Activated CD4-positive, alpha-beta T cell treated with anti-CD3 and anti-CD28 coated beads, Interleukin-2, amount 50 U/mL, for 4 hours (primary cell): ENCODE measurements at places on chromosomes 11 and 22.

DNA sequence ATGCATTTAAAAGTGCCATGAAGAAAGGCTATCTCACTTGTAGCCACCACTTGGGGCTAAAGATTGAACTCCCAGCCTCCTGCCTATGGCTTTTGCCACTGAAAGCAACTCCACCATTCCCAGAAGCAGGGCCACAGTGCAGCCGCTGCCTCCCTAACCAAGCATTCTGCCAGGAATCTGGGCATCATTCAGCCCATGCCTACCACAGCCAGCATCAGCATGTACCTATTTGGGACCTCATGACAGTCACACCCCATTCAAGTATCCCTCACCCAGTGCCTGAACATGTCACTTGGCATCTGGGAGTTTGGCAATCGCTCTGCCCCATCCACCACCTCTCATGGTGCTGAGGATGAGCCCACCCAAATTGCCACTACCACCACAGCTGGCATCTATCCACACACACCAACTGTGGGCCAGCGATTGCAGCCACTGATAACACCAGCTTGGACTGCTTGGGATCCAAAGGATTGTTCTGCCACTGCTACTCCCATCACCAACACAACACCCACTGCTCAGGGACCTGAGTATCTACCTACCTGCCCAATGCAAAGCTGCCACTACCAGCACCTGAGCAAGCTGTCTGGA lies 234.4 kb downstream of the GRM5 start:
- DNase-seq, result no peak

GRCh38 chr11:62132689-62133293 lies 9.0 kb downstream of the INCENP start:
- no peak for DNase-seq

GRCh38 chr11:6812390-6813005 lies 13.0 kb upstream of the OR6A2 start:
- DNase-seq, result peak; percentile 5

DNA sequence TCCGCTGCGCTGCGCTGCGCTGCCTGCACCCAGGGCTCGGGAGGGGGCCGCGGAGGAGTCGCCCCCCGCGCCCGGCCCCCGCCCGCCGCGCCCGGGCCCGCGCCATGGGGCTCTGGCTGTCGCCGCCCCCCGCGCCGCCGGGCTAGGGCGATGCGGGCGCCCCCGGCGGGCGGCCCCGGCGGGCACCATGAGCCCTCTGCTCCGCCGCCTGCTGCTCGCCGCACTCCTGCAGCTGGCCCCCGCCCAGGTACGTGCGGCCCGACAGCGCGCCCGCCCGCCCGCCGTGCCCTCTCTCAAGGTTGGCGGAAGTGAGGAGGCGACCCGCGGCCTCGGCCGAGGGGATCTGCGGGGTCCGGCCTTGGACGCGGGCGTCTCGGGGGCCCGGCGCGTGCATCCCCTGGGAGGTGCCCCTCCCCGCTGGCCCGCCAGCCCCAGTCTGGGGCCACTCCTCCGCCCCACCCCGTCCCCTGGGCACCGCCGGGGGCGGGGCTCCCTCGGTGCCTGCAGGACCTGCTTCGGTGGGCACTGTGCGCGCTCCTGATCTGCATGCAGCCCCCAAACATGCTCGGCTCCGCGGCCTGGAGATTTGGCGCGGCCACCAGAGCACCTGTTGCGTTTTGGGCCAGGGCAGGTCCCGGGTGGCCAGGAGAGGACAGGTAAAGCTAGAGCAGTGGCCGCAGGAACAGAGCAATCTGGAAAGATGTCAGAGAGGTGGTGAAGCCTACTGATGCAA lies 429 bp downstream of the VEGFB start:
- peak; percentile 25 for DNase-seq

DNA sequence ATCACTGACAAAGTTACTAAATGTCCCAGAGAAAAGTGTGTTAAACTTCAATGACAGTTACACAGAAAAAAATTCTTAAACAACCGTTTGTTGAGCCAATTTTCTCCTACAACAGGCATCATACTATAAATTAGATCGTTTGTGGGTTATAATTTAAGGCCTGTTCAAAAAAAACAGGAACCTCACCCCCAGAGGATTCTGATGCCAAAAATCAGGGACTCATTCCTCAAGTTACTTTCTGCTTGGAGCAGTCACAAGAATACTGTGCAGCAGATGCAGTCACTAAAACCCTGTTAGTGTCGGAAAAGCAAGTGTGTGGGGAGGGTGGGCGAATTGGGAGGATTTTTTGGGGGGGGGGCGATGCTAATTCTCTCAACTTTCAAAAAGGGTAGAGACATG lies 657 bp downstream of the CWC15 start:
- DNase-seq, result no peak

DNA sequence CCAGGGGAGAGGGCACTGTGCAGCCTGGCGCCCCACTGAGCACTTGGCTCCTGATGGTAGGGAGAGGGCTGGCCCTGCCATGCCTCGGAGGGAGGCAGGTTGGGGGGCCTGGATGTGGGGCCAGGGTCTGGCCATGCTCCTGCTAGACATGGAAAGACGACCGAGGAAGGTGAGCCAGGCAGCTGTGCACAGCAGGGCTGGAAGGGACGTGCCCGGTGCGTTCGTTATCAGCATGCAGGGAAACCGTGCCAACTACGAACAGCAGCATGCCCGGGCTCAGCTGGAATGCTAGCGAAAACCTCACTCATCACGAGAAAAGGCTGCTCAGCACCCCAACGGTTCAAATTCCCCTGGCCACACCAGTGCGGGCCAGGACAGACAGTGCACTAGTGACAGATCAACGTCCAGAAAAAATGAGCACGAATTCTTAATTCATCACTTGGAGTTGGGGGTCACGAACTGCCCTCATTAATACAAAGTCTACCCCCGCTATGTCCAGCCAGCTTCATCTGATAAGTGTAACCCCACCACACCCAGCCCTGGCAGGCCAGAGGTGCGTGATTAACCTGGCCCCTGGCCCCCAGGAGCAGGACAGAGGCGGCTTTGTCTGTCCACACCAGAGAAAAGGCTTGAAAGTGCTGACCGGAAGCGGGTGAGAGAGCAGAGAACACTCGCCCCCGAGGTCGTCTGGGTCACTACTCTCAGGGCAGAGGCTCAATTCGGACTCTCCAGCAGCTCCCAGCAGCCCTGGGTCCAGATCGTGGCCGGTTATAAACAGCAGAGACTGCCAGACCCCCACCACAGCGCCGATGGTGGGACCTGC lies 84.2 kb downstream of the CELSR1 start:
- no peak for DNase-seq

DNA sequence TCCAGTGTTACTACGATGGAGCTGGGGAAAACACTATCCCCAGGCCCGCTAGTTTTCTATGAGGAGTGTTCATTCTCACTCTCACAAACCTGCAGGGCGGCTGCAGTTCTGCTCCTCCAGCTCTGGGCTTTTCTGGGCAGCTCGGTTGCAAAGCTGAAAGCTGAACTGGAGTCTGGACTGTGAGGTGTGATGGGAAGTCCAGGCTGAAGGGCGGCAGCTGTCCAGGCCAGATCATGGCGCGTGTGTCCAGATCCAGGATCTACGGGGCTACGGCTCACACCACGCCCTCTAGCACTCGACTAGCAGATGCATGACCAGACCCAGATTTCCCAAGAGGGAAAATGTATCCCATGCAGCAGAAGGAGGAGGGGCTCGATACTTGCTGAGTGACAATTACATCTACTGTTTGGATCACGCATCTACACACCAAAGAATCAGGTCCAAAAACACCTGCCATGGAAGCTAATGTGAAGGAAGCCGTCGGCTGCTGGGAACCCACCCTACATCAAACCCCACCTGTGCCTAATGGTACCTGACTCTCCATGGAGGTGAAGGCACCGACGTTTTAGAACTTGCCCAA lies 555.0 kb downstream of the BRD1 start:
- no peak for DNase-seq

DNA sequence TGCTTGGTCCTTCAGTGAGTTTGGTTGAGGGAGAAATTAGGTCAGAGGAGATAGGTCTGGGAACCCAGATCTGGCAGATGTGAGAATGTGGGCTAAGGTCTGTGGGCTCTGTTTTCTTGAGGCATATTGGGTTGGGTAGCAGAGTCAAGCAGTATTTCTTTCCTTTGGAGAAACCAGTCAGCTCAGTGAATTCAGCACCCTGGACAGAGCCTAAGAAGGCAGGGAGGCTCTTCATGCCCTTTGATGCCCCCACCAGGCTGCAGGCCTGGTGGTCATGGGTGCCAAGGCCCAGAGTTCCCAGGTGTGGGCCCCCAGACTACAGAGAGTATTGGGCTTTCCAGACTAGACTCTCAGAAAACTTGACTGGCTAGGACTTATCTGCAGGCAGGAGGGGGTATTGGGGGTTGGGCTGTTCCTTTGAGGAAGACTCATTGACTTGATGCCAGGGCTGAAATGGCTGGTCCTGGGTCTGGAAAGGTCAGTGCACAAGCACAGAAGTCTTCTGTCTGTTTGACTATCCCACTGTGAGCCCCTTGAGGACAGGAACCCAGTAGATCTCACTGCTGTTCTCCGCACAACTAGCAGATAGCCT lies 45.3 kb upstream of the NECTIN1 start:
- no peak for DNase-seq

- no peak for DNase-seq
These were observed 76.2 kb upstream of the HORMAD2 start for GRCh38 chr22:30004101-30004500.

DNA sequence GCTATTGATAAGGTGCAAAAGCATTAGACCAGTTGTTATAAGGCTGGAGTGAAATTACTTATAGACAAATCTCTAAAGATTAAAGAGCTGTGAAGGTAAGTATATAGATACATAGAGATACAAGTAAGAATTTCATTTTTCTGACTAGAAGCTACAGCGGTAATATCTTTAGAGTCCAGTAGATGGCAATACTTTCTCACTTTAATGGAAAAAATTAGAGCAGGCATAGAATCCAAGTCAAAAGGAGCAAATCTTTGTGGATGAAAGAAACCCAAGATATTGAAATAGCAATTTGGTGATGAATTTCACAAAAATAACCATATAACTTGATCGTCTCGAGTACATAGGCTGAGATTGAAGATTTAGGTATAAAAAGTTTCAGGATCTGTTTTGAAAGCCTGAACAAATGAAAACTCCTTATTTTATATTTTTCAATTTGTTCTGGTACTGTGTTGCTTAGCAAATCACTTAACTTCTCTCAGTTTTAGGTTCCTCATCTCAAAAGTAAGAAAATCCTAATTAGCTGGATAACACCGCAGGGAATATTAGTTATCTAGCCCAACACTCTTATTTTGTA lies 81.9 kb downstream of the UVRAG start:
- DNase-seq, result no peak

DNA sequence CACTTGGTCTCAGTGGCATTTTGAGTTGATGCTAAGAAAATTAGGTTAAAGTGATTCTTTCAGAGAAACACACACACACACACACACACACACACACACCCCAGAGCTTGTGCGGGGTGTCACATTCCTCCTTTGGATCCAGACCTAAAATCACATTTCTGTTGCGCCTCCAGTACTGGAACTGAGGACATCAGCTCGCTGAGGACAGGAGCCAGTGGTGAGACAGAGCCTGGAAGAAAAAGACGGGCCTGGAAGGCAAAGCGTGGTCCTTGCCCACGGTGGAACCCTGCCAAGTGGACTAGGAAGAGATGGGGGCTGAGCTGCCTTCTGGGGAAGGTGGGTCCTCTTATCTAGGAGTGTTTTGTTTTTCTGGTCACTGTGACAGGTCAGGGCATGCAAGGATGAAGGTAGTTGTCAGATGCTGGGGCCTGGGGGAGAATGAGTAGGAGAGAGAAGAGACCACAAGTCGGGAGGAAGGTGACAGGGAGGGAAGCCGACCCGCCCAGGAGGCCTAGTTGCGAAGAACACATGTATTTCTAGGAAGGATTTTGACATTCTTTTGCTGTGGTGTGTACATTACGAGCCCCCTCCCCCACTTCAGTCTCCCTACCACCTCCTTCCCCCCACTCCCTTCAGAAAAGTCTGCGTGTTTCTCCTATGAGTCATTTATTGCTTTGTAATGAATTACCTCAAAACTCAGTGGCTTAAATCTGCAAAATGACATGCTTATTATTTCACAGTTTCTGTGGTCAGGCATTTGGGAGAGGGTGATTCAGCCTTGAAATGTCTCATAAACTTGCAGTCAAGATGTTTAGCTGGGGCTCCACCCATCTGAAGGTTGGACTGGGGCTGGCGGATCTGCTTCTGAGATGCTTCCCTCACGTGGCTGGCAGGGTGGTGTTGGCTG lies 4.8 kb upstream of the ELFN2 start:
- peak; percentile 19 for DNase-seq

DNA sequence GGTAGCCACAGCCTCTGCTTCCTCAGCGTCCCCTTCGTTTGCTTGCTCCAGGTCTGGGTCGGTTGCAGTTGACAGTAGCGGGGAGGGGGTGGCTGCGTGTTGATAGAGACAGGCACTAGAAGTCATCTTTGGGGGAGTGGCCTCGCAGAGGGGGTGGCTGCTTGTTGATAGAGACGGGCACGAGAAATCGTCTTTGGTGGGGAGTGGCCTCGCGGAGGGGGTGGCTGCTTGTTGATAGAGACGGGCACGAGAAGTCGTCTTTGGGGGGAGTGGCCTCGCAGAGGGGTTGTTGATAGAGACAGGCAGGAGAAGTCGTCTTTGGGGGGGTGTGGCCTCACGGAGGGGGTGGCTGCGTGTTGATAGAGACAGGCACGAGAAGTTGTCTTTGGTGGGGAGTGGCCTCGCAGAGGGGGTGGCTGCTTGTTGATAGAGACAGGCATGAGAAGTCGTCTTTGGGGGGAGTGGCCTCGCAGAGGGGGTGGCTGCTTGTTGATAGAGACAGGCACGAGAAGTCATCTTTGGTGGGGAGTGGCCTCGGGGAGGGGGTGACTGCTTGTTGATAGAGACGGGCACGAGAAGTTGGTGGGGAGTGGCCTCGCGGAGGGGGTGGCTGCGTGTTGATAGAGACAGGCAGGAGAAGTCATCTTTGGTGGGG lies 328.3 kb downstream of the TBC1D22A start:
- DNase-seq, result no peak

DNA sequence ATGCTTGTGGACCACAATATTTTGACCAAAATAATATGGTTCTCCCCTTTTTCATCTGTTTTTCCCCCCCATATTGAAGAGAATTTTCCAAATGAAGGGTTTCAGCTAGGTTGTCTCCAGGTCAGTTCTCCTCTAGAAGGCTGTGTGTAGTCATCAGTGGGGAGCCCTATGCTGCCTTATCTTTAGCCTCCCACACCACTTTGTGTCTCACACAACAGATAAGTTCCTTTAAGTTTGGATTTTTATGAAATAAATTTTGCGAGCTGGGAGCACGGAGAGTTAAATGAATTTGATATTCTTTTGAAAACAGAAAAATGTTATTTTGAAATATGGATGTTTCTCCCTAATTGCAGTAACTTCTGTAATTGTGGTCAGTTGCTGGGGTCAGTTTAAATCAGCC lies 28.9 kb downstream of the PAX6 start:
- DNase-seq, result no peak

- no peak for DNase-seq
These were observed 8.3 kb downstream of the PRR5L start for GRCh38 chr11:36304351-36304750.

DNA sequence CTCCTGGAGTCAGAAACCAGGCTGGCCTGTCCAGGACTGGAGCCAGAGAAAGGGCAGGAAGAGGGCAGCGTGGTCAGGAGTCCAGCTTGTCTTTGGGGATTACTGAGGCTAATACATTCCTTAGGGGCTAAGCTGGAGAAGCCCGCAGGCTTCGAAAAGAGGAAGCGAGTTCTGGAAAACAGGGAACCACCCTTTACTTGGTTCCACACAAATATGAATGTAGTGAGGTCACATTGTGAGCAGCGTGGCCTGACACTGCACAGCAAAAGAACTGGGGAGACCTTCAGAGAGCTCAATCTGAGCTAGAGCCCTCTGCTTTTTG lies 132.3 kb downstream of the CEP164 start:
- no peak for DNase-seq
